ENCODE measurements at places on chromosomes 16 and 17.

DNA sequence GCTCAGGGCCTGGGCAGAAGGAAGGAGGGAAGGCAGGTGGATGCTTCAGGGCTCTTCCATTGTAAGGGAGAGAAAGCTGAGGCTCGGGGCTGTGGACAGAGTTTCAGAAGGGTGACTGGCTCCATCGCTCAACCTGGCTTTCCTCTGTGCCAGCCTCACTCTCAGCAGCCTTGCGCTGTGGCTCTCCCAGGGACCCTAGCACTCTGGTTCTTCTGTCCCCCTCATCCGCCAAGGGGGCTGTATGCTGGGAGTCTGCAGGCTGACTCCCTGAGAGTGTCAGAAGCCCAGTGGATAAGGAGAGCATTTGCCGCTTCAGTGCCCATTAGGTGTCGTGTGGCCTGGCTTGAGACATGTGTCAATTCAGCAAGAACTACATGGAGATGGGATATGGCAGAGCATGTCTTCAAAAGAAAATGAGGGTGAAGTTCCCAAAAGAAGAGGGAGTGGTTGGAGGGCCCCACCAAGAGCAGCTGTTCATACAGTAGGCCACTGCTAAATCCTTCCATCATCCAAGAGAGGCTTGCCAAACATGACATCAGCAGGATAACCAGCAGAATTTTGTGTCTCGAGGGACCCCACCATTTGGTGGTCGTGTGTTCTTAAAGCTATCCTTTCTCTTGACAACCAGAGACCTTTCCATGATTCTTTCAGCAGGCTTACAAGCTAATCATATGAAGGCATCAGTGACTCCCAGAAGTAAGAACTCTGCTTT lies 148.2 kb downstream of the IRX5 start:
- no peak for DNase-seq

DNA sequence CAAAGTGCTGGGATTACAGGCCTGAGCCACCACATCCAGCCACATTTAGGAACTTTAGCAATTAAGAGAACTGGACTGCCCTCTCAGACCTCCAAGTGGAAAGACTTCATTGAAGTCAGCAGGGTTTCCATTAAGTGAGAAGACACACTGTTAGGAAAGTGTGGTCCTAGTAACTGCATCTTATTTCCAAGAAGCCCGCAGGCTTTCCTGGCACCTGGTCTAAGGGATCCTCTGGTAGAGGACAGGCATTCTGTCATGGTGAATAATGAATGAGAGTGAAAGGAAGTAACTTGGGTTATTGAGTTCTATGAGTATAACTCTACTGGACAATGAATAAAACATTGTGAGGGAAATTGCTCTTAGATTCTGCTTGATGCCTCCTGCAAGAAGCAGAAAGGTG lies 14.1 kb downstream of the C17orf75 start:
- DNase-seq: no peak

DNA sequence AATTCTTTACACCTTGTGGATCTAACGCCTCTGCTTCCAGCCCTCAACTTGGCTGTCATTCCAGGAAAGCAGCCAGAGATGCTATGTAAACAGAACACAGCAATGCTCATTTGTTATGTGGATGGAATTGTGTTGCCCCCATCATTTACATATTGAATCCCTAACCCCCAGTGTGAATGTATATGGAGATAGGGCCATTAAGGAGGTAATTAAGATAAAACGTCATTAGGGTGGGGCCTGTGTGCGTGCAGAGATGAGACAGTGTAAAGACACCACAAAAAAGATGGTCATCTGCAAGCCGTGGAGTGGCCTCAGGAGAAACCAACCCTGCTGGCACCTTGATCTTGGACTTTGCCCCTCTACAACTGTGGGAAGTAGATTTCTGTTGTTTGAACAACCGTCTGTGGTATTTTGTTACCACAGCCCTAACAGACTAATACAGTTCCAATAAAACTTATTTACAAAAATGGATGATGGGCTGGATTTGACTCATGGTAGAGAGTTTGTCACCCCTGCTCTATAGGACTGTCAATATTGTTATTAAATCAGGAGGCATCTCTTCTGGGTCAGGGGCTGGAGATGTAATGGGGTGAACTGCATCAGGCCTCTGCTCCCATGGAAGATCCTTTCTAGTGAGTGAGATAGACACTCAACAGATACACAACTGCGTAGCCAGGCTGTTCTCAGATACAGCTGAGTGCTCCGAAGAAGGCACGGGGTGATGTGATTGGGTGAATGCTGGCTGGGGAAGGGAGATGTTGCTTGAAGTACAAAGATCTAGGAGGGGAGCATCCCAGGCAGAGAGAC lies 339.0 kb downstream of the SNX29 start:
- no peak for DNase-seq

- no peak for DNase-seq
These were observed 19.9 kb upstream of the SLC16A5 start for GRCh38 chr17:75067856-75068255.

DNA sequence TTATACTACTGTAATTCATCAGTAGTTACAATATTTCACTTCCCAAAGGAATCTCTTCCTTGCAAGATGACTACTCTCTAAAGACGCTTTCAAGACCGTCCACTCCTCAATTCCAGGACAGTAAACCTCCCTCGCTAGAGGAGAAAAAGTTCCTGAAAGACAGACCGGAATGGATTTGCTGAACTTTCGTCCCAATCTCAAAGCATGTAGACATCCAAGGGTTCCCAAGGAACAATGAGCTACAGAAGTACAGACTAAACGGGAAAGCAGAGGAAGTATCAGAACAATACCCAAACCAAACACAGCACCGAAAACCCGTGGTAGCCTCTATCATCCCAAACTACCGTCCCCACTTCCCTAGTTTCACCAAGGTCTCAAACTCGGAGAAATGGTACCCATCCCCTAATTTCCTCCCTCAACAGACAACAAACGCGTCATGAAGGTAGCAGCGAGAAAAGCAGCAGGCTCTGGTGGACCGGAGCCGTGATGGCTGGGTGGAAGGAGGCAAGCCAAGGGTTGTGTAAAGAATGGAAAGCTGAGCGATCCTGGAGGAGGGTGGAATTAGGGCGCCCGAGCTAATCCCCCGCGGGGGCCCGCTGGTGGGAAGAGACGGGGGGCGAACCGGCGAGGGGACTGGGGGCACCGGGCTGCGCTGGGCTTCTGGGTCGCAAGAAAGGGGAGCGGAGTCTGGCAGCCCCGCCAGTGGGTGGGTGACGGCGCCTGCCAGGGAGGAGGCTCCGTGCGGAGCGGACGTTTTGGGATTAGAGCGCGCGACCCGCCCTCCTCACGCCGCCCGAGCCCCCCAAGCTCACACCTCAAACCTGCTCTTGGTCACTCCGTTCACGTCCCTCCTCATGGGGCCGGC lies 647 bp downstream of the FBXL20 start:
- no peak for DNase-seq

DNA sequence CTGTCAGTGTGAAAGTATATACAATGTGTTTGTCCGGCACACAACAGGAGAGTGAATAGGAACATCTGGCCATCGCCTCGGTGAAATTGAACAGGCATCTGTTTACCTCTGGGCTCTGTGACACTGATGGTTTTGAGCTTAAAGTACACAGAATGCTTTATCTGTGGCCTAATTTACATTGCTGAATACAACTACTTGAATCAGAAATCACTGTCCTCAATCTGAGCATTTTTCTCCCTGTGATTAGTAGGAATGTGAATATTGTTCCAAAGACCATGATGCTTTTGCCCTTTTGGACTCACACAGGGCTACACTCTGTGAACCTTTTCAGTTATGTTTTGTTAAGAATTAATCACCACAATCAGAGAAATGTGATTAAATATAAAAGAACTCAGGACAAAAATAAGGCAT lies 323.0 kb upstream of the TBX2 start:
- no peak for DNase-seq
